ENCODE measurements at places on chromosomes 2 and 18.

GRCh38 chr2:25308599-25308998, 33.1 kb downstream of the DNMT3A start:
- no peak for DNase-seq

GRCh38 chr18:52636536-52636935, 296.5 kb downstream of the DCC start:
- DNase-seq, result no peak

DNA sequence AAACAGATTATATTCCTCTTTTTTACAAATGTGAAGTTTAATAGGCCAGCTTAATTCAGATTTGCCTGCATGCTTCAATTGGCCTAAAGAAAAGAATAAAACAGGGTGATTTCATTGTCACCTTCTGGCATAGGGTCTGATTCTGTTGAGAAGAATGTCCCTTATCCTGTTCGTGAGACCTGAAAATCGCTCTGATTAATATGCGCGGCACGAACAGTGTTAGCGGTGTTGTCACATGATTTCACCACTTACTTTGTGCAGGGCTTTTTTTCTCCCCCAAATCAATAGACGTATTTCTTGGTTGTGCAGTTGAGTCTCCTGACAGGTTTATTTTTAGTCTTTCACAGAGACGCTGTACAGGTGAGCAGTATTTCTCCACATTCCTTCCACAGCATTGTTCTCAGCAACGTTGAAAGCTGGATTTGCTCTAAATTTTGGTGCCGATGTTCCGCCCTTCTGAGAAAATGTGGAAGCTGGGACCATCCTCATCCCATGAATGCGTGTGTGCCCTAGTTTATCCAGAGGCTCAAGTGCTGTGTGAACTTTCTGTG, 81.9 kb downstream of the ITGB1BP1 start:
- no peak for DNase-seq

GRCh38 chr18:3538456-3538855, 88.5 kb downstream of the TGIF1 start:
- no peak for DNase-seq

DNA sequence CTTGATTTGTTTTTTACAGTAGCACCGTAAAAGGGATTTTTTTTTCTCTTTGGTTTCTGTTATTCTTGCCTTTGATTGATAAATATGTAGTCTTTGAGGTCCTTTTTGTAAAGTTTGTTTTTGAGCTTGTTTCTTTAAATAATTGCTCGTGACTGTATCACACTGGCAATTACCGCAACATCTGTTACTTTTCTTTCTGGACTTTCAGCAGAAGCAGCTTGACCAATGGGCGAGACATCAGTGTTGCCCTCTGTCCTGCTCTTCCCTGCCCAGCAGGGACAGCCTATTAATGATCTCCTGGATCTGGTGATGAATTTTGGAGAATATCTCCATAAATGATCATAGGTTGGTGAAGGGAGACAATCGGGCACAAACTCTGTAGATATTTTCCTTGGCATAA, 74.9 kb downstream of the TDRD15 start:
- DNase-seq, result no peak

DNA sequence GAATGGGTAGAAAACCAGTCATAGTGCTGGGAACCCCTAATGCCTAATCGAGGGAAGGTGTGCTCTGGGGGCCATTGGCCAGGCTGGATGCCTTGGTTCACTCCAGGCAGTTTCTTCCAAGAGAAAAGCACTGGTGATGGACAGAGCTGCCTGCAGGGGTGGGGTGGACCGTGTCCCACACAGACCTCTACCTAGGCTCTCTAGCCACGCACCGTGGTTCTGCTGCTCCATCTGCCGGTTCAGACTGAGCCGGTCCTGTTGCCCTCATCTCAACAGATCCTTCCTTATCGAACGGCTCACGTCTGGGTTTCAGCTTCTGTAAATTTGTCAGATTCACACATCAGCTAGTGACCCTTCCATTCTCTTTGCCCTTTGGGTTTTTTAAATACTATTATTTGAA, 46.4 kb downstream of the RALB start:
- DNase-seq, result no peak

- DNase-seq, result no peak
Measured at GRCh38 chr2:184305105-184305504, 293.2 kb upstream of the ZNF804A start.
